Cardiac muscle cell (in vitro differentiated cells and primary cell): ENCODE measurements at places on chromosomes 4 and X. TPM values are rescaled to one million over a fixed set of nuclear protein-coding genes. Genes with fewer than 3 reads are reported as not detected.
A peak's percentile ranks its signal among the peaks of the same experiment; 100 is the strongest.

The ARFIP1 gene
- 19.3 and 20.3 TPM in 2 replicates for total RNA-seq

GRCh38 chr4:147942729-147943128 is 210.8 kb downstream of the ARHGAP10 start:
- DNase-seq: no peak

DNA sequence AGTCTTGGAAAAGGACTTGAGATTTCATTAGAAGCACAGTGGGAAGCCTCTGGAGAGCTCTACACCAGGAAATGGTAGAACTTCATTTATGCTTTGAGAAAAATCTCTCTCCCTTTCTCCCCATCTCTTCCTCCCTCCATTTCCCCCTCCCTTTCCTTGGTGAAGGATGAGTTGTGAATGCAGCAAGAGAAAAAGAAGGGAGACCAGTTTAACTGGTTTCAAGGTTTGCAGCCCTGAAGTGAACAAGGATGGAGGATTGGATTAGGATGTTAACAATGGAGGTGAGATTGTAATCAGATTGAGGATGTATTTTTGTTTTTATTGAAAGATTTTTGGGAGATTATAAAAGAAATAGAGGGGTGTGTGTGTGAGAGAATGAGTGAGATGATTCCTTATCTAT is 99.5 kb downstream of the ANK2 start:
- no peak for DNase-seq

DNA sequence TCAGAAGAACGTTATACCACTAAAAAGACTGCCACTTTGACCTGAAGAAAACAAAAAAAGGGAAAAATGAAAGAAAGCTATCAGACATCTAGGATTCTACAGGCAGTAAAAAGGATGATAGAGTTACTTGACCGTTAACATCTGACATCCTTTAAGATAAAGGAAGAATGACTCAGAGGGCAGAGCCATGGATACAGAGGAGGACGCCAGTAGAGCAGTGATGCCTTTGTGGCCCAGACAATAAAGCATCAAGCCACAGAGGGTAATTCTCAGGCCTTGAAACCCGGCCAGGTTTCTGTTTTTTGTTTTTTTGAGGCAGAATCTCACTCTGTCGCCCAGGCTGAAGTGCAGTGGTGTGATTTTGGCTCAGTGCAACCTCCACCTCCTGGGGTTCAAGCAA is 9.5 kb upstream of the BEX1 start:
- peak; percentile 47 for DNase-seq

The BEX1 gene
- total RNA-seq: 102 and 179 TPM in 2 replicates

DNA sequence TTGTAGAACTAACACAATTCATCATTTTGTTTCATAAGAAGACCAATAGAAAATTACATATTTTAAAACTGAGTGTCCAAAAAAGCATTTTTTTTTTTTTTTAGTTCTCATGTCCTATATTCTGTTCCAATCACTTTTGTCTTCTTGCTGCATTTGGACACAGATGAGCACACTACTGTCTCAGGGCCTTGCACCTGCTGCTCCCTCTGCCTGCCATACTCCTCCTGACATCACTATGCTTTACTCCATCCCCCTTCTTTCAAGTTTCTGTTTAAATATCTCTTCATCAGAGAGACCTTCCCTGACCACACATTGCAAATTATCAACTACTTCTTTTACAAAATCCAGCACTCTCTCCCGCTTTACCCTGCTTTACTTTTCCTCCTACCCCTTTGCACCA is 230.7 kb upstream of the GK2 start:
- no peak for DNase-seq

DNA sequence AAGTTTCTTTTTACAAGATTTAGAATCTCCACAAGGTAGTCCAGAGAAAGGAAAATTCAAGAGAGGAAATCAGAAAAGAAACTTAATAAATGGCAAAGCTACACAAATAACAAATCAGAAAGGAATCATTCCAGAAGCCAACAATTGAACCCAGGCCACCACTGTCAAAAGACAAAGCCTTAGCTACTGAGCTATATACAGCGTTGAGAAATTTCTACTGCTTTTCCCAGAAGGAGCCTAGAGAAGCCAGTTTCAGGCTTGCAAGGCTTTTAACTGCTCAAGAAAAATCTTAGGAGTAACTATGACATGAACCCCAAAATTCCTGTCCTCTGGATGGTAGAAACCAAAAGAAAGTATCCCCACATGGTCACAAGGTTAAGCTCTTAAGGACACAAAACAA is 129.0 kb downstream of the DMD start:
- no peak for DNase-seq

DNA sequence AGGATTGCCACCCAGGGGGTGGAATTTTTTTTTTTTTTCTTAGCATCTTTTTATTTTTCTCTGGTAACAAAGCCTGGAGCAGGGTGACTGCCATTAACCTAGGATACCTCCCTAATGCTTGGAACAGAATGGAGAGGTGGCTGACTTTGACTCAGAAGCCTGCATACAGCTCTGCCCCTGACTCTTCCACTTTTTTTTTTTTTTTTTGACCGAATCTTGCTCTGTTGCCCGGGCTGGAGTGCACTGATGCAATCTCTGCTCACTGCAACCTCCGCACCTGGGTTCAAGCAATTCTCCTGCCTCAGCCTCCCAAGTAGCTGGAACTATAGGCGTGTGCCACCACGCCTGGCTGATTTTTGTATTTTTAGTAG is 341 bp upstream of the SLC2A9 start:
- no peak for DNase-seq

DNA sequence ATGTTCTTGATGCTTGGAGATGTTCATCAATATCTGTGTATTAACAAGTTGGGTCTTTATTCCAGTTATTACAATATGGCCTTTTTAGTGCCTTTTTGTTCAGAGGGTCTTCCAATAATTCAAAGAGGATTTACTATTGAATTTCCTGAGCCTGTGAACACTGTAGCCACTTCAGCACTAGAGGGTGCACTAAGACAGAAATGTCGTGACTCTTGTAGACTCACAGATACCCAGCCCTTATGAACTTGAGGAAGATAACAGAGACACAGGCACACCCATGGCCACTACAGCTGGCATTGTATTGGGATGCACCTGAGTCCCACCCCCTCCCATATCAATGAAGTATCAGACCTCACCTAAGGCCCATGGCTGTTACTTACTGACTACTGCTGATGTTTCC is 54.4 kb upstream of the ACTRT1 start:
- DNase-seq: no peak

DNA sequence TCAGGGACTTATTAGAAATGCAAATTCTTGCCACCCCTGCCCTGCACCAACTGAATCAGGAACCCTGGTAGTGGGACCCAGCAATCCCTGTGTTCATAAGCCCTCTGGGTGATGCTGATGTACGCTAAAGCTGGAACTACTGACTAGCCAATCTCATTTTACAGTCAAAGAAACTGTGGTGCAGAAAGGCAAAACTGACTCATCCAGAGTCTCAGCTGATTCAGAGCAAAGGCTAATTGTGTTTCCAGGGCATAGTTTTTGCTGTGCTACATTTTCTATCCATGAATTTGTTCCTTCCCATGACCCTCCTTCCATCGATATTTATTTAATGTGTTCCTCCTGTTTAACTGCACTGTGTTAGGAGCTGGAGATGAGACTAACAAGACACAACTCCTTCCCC is 207.5 kb downstream of the REPS2 start:
- DNase-seq: no peak

The NDP gene
- total RNA-seq: not detected in 2 replicates

- DNase-seq: no peak
Measured at GRCh38 chr4:7189475-7190277, 2.7 kb upstream of the SORCS2 start.

The PLK4 gene
- 4.1 and 13.0 TPM in 2 replicates for total RNA-seq

DNA sequence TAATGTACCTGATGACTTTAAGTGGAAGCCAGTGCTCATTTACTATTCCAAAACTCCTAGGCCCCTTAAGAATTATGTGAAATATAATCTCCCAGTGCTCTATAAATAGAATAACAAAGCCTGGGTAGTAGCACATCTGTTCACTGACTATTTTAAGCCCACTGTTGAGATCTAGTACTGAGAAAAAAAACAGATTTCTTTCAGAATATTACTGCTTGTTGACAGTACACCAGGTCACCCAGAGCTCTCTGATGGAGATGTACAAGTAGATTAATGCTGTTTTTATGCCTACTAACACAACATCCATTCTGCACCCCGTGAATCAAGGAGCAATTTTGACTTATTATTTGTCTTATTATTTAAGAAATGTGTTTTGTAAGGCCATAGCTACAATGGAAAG is 75.7 kb downstream of the FAM47C start:
- DNase-seq: peak; percentile 4

DNA sequence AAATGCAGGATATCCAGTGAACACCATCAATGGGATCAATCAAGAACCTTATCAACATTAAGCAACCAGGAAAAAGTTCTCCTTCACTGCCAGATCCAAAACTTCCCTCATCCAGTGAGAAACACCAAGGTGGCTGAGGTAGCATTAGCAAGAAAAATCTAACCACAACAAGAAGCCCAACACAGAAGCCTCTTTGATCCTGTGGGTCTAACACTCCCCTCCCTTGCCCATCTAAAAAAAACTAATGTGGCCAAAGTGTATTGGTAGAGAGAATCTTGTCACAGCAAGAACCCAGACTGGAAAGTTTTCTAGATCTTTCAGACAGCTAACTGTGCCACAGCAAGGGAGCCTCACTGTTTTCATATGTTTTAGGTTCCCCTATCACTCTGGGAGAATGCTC is 558.0 kb downstream of the STPG2 start:
- DNase-seq: no peak

The RASL11B gene
- 37.5 and 50.0 TPM in 2 replicates for total RNA-seq

DNA sequence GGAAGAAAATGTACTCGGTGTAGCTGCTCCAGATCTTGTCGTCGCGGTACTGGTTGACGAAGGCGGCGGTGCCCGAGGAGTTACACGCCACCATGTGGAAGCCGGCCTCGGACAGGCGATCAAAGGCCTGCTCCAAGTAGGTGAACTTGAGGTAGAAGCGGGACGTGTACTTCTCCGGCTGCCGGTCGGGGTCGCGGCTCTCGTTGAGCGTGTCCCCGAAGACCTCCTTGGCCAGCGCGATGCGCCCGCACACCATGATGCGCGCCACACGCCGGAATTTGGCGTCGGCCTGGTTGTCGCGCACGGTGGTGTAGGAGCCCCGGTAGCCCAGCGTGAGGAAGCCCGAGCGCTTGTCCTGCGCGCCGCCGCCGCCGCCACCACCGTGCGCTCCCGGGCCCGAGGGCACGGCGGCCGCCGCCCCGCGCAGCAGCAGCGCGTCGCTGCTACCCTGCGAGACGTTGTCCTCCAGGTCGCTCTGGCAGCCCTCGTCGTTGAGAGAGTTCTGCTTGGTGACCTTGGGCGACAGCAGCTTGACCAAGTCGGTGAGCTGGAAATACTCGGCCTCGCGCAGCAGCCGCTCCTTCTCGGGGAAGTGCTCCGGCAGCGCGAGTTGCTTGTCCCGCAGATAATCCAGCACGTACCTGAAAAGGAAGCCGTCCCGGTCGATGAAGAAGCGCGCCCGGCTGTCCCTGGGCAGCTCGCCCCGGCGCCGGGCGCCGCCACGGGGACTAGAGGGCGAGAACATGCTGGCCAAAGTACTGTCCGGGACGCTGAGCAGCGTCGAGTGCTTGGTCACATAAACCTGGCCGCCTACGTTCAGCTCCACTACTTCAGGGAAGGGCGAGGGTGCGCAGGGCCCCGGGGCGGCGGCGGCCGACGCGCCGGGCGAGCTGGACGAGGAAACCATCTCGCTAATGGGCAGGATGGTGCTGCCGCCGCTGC is 775 bp downstream of the KCTD8 start:
- DNase-seq: peak; percentile 59

DNA sequence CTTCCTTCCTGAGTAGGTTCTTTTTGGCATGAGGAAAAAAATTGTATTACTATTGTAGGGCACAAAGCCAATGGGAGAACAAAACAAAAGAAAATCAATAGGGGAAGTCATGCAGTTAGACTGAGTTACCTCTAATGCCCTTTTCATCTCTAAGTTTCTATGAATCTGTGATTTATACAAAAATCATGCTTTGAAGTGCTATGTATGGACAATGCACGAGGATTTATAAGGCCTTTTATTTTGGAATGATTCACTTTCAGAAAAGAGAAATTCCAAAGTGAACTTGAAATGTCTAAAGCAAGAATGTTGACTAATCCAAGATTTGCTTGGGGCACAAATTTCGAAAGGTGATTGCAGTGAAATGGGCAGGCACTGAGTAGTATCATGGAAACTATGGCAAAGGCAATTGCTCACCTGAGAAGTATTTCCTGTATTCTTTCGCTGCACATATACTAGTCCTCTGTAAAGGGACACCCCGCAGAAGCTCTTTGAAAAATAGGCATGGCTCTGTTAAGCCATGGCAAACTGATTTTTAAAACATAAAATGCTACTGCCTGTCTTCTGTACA is 52.8 kb downstream of the ADGRG4 start:
- no peak for DNase-seq

DNA sequence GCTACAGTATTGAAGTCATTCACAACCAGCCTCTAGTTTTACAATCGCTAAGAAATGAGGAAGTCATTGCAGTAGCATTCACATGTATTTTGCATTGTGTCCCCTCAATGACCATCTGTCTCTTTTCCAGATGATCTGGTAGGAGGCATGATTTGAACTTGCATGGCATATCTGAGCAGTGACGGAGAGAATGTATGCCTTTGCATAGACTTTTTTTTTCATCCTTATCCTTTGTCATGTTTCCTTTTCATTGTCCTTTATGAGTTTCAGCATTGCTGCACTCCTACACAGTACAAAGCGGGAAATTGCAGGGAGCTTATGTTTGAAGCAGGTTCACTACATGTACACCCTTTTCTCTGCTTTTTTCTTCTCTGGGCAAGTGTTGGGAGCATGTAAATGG is 516.4 kb upstream of the GRIA3 start:
- DNase-seq: no peak

GRCh38 chr4:140705625-140706275 is 50.4 kb downstream of the TBC1D9 start:
- DNase-seq: no peak

The FAM47E gene
- 1.6 and 2.4 TPM in 2 replicates for total RNA-seq

DNA sequence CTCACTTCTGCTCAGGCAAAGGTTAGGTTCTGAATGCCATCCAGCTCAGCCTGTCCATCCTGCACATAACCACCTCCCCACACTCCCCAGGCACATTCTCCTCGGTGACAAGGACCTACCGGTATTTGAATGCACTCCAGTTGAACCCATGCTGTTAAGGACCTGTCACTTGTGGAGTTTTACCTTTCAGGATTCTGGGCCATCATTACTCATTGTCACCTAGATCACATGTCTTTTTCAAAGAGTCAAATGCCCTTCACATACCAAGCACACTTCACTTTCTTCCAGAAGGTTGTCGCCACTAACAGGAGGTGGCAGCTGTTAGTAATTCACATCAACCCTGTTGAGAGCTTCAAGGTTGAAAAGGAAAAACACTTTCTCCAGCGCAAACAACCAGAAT is 218.3 kb downstream of the SOWAHB start:
- DNase-seq: no peak

The NKRF gene
- 4.3 and 5.1 TPM in 2 replicates for total RNA-seq
